Osteoblast (primary cell): ENCODE measurements at places on chromosomes 2 and 18. TPM values are rescaled to one million over a fixed set of nuclear protein-coding genes. Genes with fewer than 3 reads are reported as not detected.

DNA sequence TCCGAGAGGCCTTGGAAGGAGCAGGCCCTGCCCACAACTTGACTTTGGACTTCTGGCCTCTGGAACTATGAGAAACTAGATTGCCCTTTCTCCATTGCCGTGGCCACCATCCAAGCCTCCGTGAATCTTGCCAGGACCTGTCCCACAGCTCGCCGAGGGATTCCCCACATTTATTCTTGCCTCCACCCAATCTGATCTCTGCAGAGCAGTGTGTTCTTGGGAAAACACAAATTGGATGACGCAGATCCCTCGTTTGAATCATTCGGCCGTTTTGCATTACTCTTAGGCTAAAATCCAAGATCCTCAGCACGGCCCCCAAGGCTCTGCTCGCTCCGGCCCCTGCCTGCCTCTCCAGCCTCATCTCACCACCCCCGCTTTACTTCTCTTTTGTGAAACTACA, 364.2 kb downstream of the ZNF516 start:
- no peak overlapping the region for H3K4me3 ChIP-seq
- H3K36me3 ChIP-seq, result no peaks in the 10 kb centered on the region
- H3K27me3 ChIP-seq, result no peaks in the 10 kb centered on the region
- no peak overlapping the region for H3K27ac ChIP-seq
- no peak for DNase-seq

The TTC32 gene
- 10.3 and 14.8 TPM in 2 replicates for total RNA-seq

DNA sequence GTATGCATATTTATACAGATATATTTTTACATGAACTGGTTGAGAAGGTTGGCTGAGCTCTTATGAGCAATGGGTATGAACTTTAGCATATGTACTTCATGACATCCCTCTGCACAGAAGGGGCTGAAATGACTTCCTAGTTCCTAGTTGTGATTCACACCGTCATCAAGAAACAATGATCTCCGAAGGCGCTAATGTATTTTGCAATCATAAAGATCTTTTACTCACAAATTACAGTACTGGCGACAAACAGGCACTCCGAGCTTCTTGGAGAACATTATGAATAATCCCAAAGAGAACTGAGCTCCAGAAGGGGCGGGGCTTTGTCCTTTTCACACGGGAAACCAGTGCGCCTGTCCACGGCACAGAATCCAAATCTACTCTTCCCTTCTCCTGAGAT, 18.1 kb downstream of the BCL2 start:
- peaks cover 7% of the 10 kb centered on the region for H3K4me1 ChIP-seq
- H3K27ac ChIP-seq, result no peak overlapping the region
- no peaks in the 10 kb centered on the region for H3K27me3 ChIP-seq
- no peaks in the 10 kb centered on the region for H3K36me3 ChIP-seq
- H3K4me3 ChIP-seq, result no peak overlapping the region

- H3K4me3 ChIP-seq, result no peak overlapping the region
- H3K4me1 ChIP-seq, result peaks cover 7% of the 10 kb centered on the region
- peak; percentile 38 for DNase-seq
- H3K27me3 ChIP-seq, result no peaks in the 10 kb centered on the region
These were observed 48.9 kb downstream of the AGAP1 start for GRCh38 chr2:235542733-235543127.

GRCh38 chr18:28455971-28456370, 279.0 kb upstream of the CDH2 start:
- no peaks in the 10 kb centered on the region for H3K4me1 ChIP-seq
- H3K36me3 ChIP-seq, result no peaks in the 10 kb centered on the region
- no peak for DNase-seq
- no peak overlapping the region for H3K27ac ChIP-seq
- H3K4me3 ChIP-seq, result no peak overlapping the region
- H3K27me3 ChIP-seq, result no peaks in the 10 kb centered on the region

The CCL20 gene
- 1.1 and 1.2 TPM in 2 replicates for total RNA-seq

- DNase-seq, result peak; percentile 52
- H3K36me3 ChIP-seq, result no peaks in the 10 kb centered on the region
- peaks cover 6% of the 10 kb centered on the region for H3K4me1 ChIP-seq
- no peak overlapping the region for H3K4me3 ChIP-seq
- H3K27ac ChIP-seq, result peak overlapping the region; percentile 3
These were observed 25.9 kb downstream of the ROCK1 start for GRCh38 chr18:21085579-21086166.

DNA sequence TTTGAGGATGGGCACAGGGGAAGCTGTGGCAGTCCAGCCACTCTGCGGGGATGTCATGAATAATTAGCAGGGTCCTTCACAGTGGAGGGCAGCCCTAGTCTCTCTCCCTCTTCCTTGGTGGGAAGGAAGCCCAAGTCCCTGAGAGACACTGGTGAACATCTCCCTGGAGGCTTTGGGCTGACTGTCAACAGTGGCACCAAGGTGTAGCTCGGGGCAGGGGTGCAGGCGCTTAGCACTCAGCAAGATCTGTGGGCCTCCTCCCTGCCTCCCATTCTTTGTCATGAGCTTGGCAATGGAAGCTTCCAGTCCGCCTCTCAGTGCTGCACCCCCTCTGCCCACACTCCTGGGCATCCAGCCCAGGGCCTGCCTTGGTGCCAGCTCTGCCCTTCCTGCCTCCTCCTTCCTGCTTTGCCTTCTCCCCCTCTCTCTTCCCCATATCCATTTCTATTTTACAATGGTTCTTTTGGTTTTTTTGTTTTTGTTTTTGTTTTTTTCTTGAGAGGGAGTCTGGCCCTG, 59.4 kb downstream of the STEAP3 start:
- H3K36me3 ChIP-seq, result no peaks in the 10 kb centered on the region
- no peak overlapping the region for H3K4me3 ChIP-seq
- peak; percentile 49 for DNase-seq
- peak overlapping the region; percentile 81 for H3K27ac ChIP-seq
